ENCODE measurements at places on chromosomes 3 and 15.

DNA sequence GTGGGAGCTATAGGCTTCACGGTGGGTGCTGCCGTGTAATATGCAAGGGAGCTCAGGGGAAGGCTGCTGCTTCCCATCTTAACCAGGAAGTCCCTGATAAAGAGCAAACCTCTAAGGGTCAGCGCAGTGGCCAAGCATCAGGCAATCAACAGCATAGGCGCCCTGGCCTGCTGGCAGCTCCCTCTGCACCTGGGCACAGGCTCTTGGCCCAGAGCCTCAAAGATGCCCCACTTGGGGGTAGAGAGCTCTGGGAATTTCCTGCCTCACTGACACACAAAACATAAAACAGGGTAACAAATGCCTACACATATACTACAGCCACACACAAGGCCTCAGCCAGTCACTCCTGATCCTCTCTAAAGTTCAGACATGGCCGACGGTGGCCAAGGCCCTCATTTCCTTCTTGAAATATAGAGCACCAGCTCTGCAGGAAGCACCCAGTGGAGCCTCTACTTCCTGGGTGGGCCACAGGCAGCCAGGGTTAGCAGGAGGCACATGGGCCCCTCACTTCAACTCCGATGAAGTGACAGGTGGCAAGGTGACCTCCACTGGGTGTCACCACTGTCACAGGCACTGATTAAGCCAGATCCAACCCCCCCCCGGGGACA, 20.5 kb downstream of the SLC41A3 start:
- no peak for DNase-seq

GRCh38 chr3:42502429-42503250, at the start of gene VIPR1:
Gene VIPR1 (plus strand): TSS chr3:42502643. CDS start chr3:42502736, 93 bp downstream.
- peak; percentile 92 for DNase-seq

GRCh38 chr15:58484791-58485600, 53.2 kb downstream of the LIPC start:
- no peak for DNase-seq

GRCh38 chr15:72229076-72229946, 1.7 kb downstream of the PKM start:
- no peak for DNase-seq

GRCh38 chr3:52752045-52752660, 18.6 kb downstream of the NEK4 start:
- DNase-seq: no peak
